ENCODE measurements at places on chromosomes 1 and 21. TPM values are rescaled to one million over a fixed set of nuclear protein-coding genes. Genes with fewer than 3 reads are reported as not detected.

Gene CD1B
- polyA plus RNA-seq = not detected

Gene ARID4B
- polyA plus RNA-seq = 29.4 TPM

Gene S100A9
- polyA plus RNA-seq = 1.9 TPM

Gene RNU1-4
- not detected for polyA plus RNA-seq

Gene FCGR3A
- 0.80 TPM for polyA plus RNA-seq

Gene CDA
- 2.1 TPM for polyA plus RNA-seq

Gene C1orf74
- polyA plus RNA-seq = 2.2 TPM

Gene AKR7A3
- 0.46 TPM for polyA plus RNA-seq

Gene PCNT
- 14.1 TPM for polyA plus RNA-seq

Gene MTR
- 9.6 TPM for polyA plus RNA-seq

Gene XKR8
- 17.4 TPM for polyA plus RNA-seq

Gene SELE
- not detected for polyA plus RNA-seq

Gene MIA3
- 31.9 TPM for polyA plus RNA-seq

Gene PTCH2
- polyA plus RNA-seq = 2.5 TPM

Gene CNKSR1
- polyA plus RNA-seq = 38.6 TPM

Gene TCHHL1
- not detected for polyA plus RNA-seq

Gene PDPN
- polyA plus RNA-seq = 508 TPM

Gene PRCC
- polyA plus RNA-seq = 85.2 TPM

Measured in hepatocyte (in vitro differentiated cells).